ENCODE measurements at places on chromosomes 16 and 17.

DNA sequence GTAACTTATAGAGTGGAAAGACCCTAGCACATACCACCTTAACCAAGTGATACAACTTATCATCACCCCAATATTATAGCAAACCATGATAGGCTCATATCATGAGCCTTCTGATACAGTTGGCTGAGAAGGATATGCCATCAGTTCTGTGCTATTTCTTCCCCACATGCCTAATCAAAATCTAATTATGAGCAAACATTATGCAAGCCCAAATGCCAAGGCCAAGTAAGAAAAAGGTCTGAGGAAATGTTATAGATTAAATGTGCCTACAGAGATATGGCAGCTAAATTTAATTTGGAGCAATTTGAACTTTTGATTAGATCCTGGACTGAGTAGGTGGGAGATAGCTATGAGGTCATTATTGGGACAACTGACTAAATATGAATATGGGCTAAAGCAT is 225.9 kb upstream of the PMFBP1 start:
- no peak for DNase-seq

- no peak for DNase-seq
Measured at GRCh38 chr17:66200685-66201092, 8.8 kb upstream of the CEP112 start.

DNA sequence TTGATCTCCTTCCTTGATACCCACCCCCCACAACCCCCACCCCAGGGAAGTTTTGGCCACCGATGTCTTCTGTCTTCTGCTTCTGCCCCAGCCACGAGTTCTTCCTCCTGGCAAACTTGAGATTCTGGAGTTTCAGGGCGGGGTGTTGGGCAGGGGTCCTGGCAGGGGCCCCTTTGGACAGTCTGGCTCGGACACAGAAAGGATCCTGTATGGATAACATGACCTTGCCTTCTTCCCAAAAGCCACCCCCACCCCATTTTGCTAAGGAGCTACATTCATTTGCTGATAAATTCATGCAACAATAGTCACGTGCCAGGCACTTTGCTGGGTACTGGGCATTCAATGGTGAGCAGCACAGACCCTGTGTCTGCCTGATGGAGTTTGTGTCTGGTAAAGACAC is 5.9 kb upstream of the COL1A1 start:
- DNase-seq: no peak

DNA sequence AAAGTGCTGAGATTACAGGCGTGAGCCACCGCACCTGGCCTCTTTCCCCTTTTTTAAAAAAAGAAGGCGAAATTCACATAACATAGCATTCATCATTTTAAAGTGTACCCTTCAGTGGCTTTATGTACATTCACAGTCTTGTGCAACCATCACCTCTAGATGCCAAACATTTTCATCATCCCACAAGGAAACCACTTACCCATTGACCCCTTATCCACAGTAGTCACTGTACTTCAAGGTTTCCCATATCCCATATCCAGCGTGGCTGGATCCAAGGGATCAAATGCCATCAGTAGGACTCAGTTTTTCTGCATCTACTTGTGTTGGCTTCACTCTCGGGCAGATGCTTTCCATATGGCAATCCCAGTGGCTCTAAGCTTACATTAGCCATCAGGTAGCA is 50.3 kb downstream of the BMERB1 start:
- no peak for DNase-seq

DNA sequence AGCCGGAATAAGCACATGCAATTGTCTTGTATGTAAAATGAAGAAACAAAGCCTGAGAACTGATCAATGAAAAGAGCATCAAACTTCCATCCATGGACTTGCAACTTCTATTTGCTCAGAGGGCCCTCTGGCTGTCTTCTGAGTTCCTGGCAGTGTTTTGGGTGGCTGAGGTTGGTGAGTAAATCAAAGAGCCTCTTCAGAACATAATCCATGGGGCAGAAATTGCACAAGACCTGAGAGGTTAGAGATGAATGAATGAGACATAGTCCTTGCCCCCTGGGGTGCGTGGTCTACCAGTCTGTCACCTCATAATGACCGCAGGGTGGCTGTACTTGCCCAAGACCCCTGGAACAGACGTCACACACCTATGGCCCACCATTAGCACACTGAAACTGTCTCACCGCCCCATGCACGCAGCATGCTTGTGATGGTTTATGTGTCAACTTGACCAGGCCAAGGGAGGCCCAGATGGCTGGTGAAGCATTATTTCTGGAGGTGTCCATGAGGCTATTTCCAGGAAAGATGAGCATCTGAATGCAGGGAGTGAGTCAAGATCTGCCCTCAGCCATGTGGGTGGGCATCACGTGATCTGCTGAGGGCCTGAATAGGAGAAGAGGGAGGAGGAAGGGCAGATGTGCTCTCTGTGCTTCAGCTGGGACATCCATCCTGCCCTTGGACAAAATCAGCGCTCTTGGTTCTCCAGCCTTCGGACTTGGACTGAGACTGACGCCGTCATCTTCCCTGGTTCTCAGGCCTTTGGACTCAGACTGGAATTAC is 8.3 kb downstream of the PIK3R6 start:
- no peak for DNase-seq

- no peak for DNase-seq
Measured at GRCh38 chr17:43396491-43397060, 2.2 kb upstream of the ARL4D start.
